Stimulated activated CD8-positive, alpha-beta memory T cell treated with anti-CD3 and anti-CD28 coated beads, Interleukin-2, amount 100 ng/mL, for 1 hour (primary cell): ENCODE measurements at places on chromosomes 5 and 9.

DNA sequence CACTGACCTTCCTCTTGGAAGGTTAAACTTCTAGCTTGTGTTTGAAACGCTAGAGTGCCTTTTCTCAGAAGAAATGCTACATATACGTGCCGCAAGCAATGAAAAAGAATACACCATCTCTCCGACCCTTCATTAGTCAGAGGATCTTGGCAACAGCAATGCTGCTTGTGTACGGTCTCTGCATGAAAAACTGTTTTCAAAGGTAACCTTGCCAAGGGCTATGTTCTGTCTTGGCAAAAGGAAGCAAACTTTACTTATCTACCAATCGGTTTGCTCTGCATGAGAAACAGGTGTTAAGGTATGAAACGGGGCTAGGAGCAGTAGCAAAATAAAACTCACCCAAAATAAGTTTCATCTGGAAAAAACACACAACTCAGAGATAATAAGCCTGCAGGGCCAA, 297.8 kb downstream of the FBXL17 start:
- DNase-seq = no peak

DNA sequence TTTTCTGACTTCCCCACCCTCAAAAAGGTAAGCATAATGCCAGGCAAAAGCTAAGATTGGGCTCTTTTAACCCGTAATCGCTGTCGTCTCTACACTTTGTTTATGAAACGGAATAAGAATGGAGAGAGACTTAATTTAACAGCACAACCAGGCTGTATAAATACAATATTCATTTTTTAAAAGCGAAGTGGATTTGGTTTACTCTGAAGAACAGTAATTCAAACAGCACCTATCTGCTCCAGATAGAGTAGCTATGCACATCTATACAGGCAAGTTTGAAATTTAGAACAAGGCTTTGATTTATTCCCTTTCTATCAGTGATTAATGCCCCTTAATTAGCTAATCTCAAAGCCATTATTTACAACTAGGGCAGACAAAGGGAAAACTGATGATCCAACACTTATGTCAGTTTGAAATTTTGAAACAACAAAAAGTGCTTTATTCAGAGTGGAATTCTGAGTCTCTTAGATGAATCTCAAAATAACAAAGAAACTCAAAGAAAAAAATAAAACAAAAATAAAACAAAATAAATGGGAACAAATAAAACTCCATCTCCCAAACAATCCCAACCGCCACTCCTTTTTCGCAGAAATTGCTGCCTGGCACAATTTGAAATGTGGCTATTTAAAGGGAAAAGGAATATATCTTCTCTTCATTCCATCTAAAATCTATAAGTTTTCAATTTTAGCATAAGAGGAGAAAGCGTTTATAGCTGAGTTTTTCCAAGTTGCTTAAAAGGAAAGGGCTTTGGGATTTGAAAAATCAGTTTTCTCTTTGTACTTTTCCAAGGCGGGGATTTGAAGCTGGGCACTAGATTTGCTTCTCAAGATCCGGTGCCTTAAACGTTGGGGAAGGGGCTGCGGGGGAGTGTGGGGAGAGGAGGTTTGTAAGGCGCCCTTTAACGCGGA, 298.6 kb downstream of the PARP8 start:
- no peak for DNase-seq

GRCh38 chr5:163760498-163760897, 255.1 kb downstream of the MAT2B start:
- DNase-seq = no peak

GRCh38 chr5:157710882-157711281, 20.3 kb upstream of the THG1L start:
- DNase-seq = no peak

DNA sequence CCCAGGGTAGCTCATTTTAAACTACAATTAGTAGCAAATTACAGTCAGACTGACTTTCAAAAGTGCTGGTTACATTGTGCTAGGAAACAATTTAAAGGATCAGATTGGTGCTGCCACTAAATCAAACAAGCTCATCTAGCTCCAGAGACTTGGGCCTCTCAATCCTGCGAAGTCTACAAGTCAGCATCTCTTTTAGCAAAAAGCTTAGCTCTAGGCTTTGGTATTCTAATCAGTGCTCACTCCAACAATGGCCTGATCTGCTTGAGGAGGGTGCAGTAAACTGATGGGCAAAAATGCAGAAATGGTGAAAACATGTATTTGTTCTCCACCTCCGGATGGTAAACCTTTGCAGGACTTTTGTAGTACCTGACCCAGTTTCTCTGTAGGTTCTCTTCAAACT, 47.0 kb upstream of the SEMA6A start:
- no peak for DNase-seq

GRCh38 chr5:111914966-111915636, 158.1 kb upstream of the NREP start:
- no peak for DNase-seq

DNA sequence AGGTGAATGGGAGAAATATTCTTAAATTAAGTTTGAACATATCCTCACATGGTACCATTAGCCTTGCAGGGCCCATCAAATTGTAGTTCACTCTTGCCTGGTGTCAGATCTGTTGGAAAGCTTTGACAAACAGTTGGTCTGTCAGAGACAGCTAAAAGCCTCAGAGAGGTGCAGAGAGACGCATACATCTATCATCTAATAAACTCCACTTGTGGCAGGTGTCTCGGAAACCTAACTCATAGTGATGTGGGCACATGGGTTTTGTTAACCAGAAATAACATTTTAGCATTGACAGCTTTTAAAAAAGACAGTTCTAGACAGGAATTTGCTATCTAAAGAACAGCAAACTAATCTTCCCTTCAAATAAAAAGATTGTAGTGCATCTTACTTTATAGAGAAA, 315.9 kb downstream of the KDM4C start:
- no peak for DNase-seq

DNA sequence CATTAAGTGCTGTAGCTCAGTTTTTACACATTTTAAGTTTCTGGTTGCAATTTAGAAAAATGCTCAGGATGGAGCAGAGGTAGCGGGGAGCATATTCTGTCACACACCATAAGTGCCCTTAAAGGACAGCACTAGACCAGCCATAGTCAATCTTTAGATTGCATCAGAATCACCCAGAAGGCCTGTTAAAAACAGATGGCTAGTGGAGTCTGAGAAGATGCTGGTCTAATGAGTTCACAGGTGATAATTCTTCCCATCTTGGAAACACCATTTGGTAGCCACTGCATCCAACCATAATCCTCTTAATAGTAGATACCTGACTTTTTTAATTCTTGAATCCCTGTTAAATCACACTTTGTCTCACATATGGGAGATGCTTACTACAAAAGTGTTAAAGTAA, 113.2 kb downstream of the CDH18 start:
- DNase-seq = no peak

- no peak for DNase-seq
These were observed 80.5 kb upstream of the GLIS3 start for GRCh38 chr9:4380406-4380805.

GRCh38 chr5:16810208-16810854, 125.8 kb downstream of the MYO10 start:
- no peak for DNase-seq

- DNase-seq = no peak
These were observed 88.6 kb downstream of the ANGPTL2 start for GRCh38 chr9:127033789-127034188.

DNA sequence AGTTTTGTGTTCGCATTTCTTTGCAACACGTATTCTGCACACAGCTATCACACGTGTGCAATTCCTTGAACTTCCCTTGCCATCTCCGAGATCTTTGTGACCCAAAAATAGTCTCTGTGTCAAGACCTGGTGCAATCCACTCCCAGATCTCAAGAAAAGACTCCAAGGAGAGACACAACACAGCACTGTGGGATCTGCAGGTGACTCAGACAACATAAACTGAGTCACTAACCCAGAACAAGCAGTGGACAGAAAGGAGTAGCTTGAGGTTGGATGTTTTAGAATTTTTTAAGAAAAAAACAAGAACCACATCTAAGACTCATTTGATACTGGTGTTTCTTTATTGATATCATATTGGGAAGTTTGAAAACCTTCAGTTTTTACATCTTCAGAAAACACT, 396.9 kb downstream of the AGTPBP1 start:
- DNase-seq = no peak
